ENCODE measurements at places on chromosomes 3 and 15.

GRCh38 chr3:60301142-60301541, 950.1 kb downstream of the FHIT start:
- DNase-seq = no peak

GRCh38 chr3:13594991-13595421, 46.1 kb downstream of the FBLN2 start:
- no peak for DNase-seq

DNA sequence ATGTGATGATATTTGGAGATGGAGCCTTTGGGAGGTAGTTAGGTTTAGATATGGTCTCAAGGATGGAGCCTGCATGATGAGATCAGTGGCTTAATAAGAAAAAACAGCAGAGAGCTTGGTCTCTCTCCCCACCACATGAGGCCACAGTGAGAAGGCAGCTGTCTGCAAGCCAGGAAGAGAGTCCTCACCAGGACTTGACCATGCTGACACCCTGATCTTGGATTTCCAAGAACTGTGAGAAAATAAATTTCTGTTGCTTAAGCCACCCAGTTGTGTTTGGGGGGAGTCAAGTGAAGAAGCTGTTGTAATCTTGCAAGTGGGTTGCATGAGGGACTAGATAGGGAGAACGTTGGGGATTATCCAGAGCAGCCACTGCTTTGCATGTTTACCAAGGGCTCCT, 62.3 kb upstream of the TNFAIP8L3 start:
- no peak for DNase-seq

DNA sequence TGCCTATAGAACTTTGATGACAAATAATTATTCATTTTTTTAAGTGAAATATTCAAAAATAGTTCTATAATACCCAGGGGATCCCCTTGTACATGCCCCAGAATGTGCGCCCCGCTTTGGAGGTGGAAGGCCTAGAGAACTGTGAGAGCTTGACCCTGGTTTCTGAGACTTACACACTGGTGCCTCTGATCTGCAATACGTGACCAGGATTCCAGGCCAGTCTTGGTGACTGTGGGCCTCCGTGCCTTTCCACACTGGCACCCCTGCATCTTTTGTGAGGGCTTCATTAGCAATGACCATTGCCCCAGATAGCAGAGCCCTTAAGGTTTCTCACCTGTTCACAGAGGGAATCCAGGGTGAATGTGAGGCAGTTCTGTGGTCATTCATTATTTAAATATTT, 44.0 kb downstream of the CLSTN2 start:
- DNase-seq = no peak

GRCh38 chr15:31776039-31776438, 254.3 kb upstream of the CHRNA7 start:
- no peak for DNase-seq

GRCh38 chr3:43685921-43686320, 4.8 kb upstream of the ABHD5 start:
- no peak for DNase-seq

DNA sequence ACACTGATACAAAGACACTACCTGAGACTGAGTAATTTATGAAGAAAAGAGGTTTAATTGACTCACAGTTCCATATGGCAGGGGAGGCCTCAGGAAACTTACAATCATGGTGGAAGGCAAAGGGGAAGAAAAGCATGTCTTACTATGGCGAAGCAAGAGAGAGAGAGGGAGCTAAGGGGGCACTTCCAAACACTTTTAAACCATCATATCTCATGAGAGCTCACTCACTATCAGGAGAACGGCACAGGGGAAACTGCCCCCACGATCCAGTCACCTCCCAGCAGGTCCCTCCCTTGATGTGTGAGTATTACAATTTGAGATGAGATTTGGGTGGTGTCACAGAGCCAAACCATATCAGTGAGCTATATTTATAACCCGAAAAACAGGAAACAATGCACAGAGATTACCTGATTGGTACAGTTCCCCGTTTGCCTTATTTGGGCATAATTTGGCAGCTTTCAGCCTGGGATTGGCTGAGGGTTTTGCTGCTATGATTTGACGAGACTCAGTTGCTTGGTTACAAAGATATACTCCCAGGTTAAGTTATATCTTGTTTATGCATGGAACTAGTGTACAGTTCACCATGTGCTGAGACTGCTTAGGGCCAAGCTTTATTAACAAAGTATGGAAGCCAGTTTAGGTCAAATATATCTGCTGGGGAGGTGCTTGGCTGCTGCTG, 184.2 kb downstream of the NR2F2 start:
- DNase-seq = no peak

GRCh38 chr15:85047271-85047948, 65.8 kb downstream of the PDE8A start:
- DNase-seq = no peak

- DNase-seq = no peak
Observed at GRCh38 chr3:143166376-143166775, 46.8 kb downstream of the CHST2 start.

DNA sequence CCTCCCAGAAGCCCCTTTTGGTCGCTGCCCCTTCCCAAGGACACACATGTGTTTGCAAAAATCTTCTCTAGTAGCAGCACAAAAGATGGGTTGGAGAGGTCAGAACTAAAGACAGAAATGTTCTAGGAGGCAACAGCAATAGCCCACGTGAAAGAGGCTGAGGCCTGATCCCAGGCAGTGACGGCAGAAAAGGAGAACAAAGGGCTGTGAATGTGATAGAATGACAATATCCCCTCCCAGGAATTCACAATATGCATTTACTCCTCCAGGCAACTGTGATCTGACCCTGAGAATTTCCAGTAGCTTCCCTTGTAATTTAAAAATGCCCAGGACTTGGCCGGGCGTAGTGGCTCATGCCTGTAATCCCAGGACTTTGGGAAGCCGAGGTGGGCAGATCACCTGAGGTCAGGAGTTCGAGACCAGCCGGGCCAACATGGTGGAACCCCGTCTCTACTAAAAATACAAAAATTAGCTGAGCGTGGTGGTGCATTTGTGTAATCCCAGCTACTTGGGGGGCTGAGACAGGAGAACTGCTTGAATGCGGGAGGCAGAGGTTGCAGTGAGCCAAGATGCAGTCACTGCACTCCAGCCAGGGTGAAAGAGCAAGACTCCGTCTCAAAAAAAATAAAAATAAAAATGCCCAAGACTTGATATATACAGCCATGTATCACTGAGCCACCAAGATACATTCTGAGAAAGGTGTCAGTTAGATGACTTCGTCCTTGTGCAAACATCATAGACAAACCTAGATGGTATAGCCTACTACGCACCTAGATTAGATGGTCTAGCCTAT, 43.6 kb upstream of the PIAS1 start:
- DNase-seq = no peak

- no peak for DNase-seq
Observed at GRCh38 chr15:90022345-90022744, 21.2 kb downstream of the ZNF710 start.

Measured in activated CD4-positive, alpha-beta T cell treated with anti-CD3 and anti-CD28 coated beads, Interleukin-2, Interleukin-6, amounts not matched to agents 100 ng/mL and 50 ng/mL, durations not matched to agents 16 hours and 8 hours (primary cell).